Neural progenitor cell (in vitro differentiated cells): ENCODE measurements at places on chromosomes 16 and 17. TPM values are rescaled to one million over a fixed set of nuclear protein-coding genes. Genes with fewer than 3 reads are reported as not detected.

ABCC11 gene
- 0.09 TPM in 1 of 2 replicates, not detected in the other for total RNA-seq

GRCh38 chr16:20899477-20900298 is 470 bp downstream of the DCUN1D3 start:
- peak overlapping the region; percentile 89 for H3K4me3 ChIP-seq
- no peaks in the 10 kb centered on the region for H3K27me3 ChIP-seq
- H3K36me3 ChIP-seq, result no peaks in the 10 kb centered on the region
- H3K27ac ChIP-seq, result no peak overlapping the region

- no peak for DNase-seq
- no peaks in the 10 kb centered on the region for H3K27me3 ChIP-seq
- H3K36me3 ChIP-seq, result no peaks in the 10 kb centered on the region
Observed at GRCh38 chr17:47934856-47935255, 6.5 kb upstream of the PNPO start.

GRCh38 chr16:12673466-12673865 is 130.2 kb downstream of the CPPED1 start:
- no peak overlapping the region for H3K4me3 ChIP-seq
- H3K4me1 ChIP-seq, result no peaks in the 10 kb centered on the region
- no peak overlapping the region for H3K27ac ChIP-seq
- H3K36me3 ChIP-seq, result no peaks in the 10 kb centered on the region

GRCh38 chr17:33451221-33451620 is 158.1 kb upstream of the ASIC2 start:
- no peaks in the 10 kb centered on the region for H3K36me3 ChIP-seq
- peaks cover 8% of the 10 kb centered on the region for H3K4me1 ChIP-seq
- H3K27ac ChIP-seq, result no peak overlapping the region
- no peak overlapping the region for H3K4me3 ChIP-seq
- no peak for DNase-seq

DNA sequence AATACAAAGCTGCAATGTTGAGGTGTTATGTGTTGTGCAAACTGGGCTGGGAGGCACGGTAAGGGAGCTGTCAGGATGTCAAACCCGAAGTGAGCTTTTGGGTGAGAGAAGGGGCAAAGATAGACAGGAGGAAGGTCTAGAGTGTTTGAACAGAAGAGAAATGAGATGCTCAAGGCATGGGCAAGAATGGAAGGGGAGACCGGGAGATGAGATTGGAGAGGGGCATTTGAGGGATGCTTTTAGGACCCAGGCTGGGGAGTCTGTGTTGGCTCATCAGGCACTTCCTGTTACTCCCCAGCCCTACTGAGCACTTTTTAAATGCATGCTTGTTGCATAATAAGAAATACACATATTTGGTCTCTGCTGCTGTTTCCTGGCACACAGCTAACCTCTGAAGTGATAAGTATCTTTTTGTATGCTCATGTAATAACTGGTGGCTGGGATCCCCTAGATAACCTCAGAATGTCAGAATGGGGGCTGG is 13.7 kb downstream of the UNC45B start:
- H3K4me3 ChIP-seq, result no peak overlapping the region
- no peaks in the 10 kb centered on the region for H3K27me3 ChIP-seq
- no peaks in the 10 kb centered on the region for H3K36me3 ChIP-seq
- no peak overlapping the region for H3K27ac ChIP-seq
- DNase-seq, result no peak

GRCh38 chr16:56748826-56749225 is 18.9 kb downstream of the NUP93 start:
- no peak overlapping the region for H3K27ac ChIP-seq
- H3K4me3 ChIP-seq, result no peak overlapping the region
- no peaks in the 10 kb centered on the region for H3K36me3 ChIP-seq
- peaks cover 5% of the 10 kb centered on the region for H3K4me1 ChIP-seq
- no peak for DNase-seq

DNA sequence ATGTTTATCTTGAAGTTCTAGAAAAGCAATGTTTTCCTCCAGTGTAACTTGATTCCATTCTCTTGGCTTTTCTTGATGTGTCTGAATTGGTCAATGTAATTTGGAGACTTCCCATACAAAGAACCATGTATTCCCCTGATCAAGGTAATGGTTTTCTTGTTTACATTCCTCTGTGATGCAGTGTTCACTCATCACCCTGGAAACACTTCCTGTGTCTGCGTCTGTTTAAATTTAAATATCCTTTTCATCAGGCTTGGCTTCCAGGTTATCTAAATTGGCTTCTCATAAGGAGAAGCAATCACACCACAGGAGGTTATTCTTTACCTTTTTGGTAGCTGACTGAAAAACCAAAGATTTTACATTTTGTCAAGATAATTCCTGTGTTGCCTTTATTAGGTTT is 237.3 kb upstream of the WSCD1 start:
- H3K27ac ChIP-seq, result no peak overlapping the region
- peak; percentile 16 for DNase-seq
- H3K4me1 ChIP-seq, result peaks cover 21% of the 10 kb centered on the region
- no peaks in the 10 kb centered on the region for H3K36me3 ChIP-seq

DNA sequence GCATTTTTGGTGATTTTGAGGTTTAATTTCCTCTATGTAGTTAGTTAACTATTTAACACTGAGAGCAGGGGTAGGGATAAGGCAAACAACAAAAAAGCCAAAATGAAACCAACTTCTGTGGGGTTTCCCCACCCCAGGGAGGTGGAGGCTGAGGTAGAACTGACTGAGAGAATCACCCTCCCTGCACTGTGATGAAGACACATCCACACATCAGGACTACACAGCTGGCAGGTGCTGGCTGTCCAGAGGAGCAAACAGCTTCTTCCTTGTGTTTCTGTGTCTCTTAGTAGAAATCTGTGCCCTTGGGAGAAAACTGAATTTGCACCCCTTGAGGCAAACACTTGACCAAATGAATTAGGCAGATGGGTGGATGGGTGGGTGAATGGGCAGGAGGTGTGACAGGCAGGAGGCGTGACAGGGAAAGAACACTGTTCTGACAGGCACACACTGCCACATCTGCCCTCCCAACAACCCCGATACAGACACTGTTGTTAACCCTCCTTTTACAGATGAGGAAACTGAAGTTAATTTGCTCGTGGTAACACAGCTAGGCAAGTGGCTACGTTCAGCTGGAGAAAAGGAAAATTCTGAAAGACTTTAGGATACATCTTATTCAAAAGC is 62.9 kb upstream of the AMZ2 start:
- peaks cover 11% of the 10 kb centered on the region for H3K27me3 ChIP-seq
- H3K36me3 ChIP-seq, result no peaks in the 10 kb centered on the region
- no peak for DNase-seq
- peaks cover 12% of the 10 kb centered on the region for H3K4me1 ChIP-seq
- no peak overlapping the region for H3K27ac ChIP-seq

DNA sequence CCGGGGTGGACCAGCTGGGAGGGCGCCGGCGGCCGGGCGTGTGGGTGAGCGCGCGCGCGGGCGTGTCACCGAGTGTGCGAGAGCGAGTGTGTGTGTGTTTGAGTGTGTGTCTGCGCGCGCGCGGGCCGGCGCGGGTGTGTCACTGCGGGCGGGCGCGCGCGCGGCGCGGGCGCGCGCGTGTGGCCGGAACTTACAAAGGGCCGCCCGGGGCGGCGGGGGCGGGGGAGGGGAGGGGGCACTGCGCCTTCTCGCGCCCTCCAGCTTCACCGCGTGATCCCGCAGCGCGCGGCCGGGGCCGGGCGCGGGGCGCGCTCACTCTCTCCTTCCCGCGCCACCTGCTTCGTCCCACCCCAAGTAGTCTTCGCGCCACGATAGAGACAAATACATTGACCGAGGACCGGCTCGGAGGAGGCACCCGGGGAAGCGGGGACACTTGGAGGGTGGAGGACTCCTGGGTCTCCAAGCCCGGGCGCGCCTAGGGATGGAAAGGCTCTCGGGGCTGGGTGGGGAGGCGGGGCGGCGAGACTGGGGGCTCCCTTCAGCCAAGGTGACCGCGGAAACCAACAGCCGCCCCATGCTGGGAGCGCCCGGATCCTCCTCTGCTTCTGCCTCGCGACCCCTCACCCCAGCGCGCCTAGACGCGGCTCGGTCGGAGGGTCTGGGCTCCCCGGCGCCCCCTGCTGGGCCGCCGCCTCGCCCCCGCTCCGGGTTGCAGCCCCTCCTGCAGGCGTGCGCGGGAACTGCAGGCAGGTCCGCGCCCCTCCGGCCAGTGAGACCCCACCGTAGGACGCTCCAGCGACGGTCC is at the start of gene SRCIN1:
Gene SRCIN1, minus strand, starts transcription at position 112 of the 805 bp plus-strand sequence. CDS start 247 bp downstream, outside the sequence.
- peaks cover 44% of the 10 kb centered on the region for H3K4me1 ChIP-seq
- H3K36me3 ChIP-seq, result no peaks in the 10 kb centered on the region
- DNase-seq, result peak; percentile 86
- peak within 1 kb of the TSS; percentile 83 for H3K4me3 ChIP-seq

GRCh38 chr17:53118948-53119347 is 703.8 kb upstream of the KIF2B start:
- DNase-seq, result no peak
- H3K4me3 ChIP-seq, result no peak overlapping the region
- H3K27me3 ChIP-seq, result no peaks in the 10 kb centered on the region
- no peaks in the 10 kb centered on the region for H3K4me1 ChIP-seq
- H3K27ac ChIP-seq, result no peak overlapping the region
